Mucosa of descending colon (tissue), 3 donors: ENCODE measurements at places on chromosomes 1 and 21. TPM values are rescaled to one million over a fixed set of nuclear protein-coding genes. Genes with fewer than 3 reads are reported as not detected.
A peak's percentile ranks its signal among the peaks of the same experiment; 100 is the strongest.

The ABCB10 gene
- 19.6 TPM for total RNA-seq

The C1orf185 gene
- total RNA-seq: not detected

The PGBD5 gene
- total RNA-seq: 1.4 TPM

The WLS gene
- total RNA-seq: 118 TPM

The STXBP3 gene
- total RNA-seq: 71.4 TPM

The RGS8 gene
- not detected for total RNA-seq

The MINDY1 gene
- 51.8 TPM for total RNA-seq

The FCGR2B gene
- 5.1 TPM for total RNA-seq

The KDF1 gene
- 20.4 TPM for total RNA-seq

The BARHL2 gene
- not detected for total RNA-seq

The SUCO gene
- total RNA-seq: 24.6 TPM

GRCh38 chr1:245462161-245462560, 307.4 kb downstream of the KIF26B start:
- DNase-seq: no peak

GRCh38 chr1:198701766-198702539, 63.1 kb downstream of the PTPRC start:
- no peak for DNase-seq

DNA sequence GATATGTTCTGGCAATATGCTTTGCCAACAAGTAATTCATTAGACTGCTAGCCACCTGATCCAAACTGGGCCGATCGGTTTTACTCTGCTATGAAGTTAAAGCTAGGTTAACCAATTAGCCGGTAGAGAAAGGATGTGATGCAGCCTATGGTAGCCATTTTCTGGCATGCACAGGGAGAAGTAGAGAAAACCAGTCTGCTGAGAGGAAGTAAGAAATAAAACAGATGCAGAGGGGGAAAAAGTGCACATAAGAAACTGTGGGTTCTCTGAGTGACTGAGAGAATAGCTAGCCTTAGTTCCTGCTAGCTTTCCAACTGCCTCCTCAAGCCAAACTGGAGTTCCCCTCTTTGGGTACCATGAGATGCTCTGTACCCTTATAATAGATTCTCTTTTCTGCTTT, 52.8 kb downstream of the ARID4B start:
- DNase-seq: no peak

DNA sequence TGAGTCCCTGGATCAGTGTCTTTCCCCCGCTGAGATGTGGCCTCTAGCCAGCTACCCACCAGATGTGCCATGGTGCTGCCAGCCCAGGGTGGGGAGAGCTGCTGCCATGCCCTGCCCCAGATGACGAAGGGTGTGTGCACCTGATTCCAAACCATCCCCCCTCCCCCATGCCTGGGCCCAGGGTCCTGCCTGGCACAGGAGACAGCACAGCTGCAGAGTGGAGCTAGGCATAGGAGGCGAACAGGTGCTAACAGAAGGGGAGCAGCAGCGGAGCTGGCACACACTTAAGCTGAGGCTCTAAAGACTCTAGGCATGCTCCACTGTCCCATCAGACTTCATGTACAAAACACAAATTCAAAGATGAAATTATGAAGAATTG, 9.0 kb upstream of the LDLRAP1 start:
- no peak for DNase-seq

GRCh38 chr1:157201767-157202166, 63.6 kb upstream of the ETV3 start:
- DNase-seq: no peak

DNA sequence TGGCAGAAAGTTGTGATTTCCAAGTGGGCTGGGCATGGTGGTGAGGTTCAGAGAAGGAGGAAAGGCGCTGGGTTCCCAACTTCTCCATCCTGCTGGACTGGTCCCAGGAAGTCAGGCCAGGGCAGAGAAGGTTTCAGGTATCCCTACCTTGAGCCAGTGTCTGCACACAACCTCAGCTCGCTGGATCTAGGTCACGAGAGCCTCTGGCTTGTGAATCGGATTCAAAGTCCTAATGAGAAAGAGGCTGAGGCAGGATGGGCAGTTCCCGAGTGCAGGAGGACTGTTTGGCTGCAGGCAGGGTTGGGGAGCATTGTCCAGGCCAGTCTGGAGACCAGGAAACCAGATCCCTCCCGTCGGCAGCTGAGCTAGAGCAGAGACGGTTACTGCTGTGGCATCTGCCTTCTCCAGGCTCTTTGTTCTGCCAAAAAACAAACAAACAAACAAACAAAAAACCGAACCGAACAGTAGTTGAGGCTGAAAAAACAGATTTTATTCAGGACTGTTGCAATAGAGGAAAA, 19.5 kb upstream of the IGSF21 start:
- DNase-seq: no peak

DNA sequence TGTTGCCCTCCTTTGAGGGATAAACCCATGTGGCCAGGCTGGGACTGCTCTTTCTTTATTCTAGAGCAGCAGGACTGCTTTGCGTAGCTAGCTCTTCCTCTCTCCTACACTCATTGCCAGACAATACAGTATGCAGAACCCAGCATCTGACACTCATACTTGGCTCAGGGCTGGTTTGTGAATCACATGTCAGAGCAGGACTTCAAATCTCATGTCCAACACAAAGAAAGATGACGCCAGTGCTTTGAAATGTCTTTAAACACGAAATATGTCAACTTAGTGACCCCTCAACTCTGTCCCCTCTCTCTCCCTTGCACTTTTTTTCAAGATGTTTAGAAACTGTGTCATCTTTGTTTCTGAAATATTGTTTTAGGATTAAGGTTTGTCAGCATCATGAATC, 135.0 kb downstream of the TGFB2 start:
- DNase-seq: no peak

GRCh38 chr1:213988507-213989001, 781 bp downstream of the PROX1 start:
- no peak for DNase-seq

GRCh38 chr1:181189691-181190363, 101.3 kb downstream of the IER5 start:
- DNase-seq: peak; percentile 81

DNA sequence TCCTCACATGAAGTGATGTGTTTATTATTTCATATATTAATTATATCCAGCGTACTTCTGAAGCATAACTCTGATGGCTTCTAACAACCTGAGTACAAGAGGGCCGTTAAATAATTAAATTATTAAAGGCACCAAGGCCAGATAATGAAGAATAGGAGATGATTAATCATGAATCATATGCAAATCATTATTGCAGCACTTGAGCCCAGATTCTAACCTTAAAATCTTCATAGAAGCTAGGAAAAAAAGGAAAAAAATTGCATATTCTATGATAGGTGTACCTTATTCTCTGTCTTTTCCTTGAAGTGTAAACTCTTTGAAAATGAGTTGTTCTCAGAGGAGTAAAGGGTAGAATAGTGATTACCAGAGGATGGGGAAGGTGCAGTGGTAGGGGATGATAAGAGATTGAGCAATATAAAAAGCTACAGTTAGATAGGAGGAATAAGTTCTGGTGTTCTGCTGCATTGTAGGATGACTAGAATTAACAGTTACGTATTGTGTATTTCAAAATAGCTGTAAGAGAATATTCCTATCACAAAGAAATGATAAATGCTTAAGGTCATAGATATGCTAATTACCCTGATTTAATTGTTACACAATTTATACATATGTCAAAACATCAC, 51.1 kb downstream of the SWT1 start:
- no peak for DNase-seq

GRCh38 chr1:168656485-168656884, 72.5 kb downstream of the DPT start:
- no peak for DNase-seq

- DNase-seq: no peak
Measured at GRCh38 chr1:196856053-196856452, 31.8 kb upstream of the CFHR4 start.

DNA sequence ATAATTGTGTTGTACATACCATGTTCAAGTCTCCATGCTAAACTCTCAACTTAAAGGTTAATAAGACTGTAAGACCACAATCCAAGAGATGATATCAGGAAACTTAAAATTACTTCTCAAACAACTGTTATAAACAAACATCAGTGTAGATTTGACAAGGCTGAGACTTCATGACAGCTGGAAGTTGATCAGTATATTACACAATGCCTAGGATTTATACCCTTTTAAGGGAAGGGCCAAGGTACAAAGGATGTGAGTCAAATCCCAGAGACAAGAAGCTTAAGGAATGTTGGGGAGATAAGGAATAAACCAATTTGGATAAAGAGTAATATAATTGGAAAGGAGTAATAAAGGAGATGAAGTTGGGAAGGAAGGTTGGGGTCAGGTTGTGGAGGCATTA, 98.8 kb downstream of the LBR start:
- no peak for DNase-seq

- no peak for DNase-seq
Measured at GRCh38 chr1:107683683-107684082, 281.3 kb downstream of the VAV3 start.

GRCh38 chr1:213148905-213149304, 97.9 kb downstream of the RPS6KC1 start:
- no peak for DNase-seq

- DNase-seq: no peak
Measured at GRCh38 chr1:43349594-43350306, 9.0 kb upstream of the CDC20 start.

GRCh38 chr1:12619792-12620487, 1.9 kb upstream of the DHRS3 start:
- DNase-seq: peak; percentile 88

- no peak for DNase-seq
Measured at GRCh38 chr1:160255781-160256300, 6.5 kb downstream of the DCAF8 start.

DNA sequence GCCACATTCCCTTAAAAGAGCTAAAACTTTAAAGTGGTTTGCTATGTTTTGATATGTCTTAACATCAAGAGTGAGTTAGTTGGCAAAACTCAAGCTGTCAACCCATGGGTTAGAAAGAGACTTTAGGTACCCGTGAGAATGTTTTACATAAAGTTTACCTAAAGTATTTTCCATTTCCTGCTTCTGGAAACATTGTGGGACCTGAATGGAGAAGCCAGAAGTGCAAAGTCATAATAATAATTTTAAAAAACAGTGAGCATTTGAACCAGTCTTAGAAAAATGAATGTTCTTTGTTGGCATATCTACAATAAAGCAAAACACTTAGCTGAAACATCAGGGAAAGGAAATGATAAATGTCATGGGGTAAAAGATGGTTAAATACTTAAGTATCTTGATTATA, 34.8 kb downstream of the LRRC8C start:
- DNase-seq: no peak
